Renal cortical epithelial cell (primary cell): ENCODE measurements at places on chromosomes 11 and 22. TPM values are rescaled to one million over a fixed set of nuclear protein-coding genes. Genes with fewer than 3 reads are reported as not detected.
A peak's percentile ranks its signal among the peaks of the same experiment; 100 is the strongest.

GRCh38 chr11:5204787-5205186 lies 4.3 kb upstream of the OR51V1 start:
- DNase-seq, result peak; percentile 73

- no peak for DNase-seq
These were observed 1.6 kb upstream of the KCNJ11 start for GRCh38 chr11:17389957-17390649.

DNA sequence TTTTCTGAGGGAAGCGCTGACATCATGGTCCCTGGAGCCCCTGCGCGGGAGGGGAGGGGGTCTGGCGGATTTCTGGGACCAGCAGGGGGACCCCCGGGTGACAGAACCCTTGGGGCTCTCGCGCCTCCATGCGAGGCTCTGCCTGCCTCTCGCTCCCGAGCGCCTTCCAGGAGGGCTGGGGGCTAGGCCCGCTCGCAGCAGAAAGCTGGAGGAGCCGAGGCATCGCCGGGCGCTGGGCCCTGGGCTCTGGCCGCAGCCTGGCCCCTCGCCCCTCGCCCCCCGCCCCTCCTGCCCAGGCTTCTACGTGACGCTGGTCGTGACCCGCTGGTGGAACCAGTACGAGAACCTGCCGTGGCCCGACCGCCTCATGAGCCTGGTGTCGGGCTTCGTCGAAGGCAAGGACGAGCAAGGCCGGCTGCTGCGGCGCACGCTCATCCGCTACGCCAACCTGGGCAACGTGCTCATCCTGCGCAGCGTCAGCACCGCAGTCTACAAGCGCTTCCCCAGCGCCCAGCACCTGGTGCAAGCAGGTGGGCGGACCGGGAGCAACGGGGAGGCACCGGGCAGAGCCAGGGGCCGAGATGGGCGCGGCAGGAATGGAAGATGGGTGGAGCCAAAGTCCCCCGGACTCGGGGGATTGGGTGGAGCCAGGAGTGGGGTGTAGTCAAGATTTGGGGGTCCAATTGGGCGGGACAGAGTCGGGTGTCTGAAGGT lies 5.4 kb downstream of the BEST1 start:
- no peak for DNase-seq

DNA sequence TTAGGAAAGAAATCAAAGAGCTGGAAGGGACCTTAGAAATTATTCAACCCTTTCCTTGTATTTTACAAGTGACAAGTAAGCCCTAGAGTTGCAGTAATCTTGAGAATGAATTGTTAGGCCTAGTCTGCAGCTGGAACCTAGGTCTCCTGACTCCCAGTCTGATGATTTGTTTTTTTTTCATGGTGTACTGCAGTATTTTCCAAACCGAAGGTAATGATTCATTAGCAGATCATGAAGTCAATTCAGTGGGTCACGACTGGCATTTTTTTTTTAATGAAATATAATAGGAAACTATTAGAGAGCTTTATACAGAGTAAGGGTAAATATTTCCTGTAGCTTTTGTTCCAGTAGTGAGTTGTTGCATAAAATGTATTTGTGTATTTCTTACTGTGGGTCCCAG lies 42.8 kb downstream of the EXT2 start:
- DNase-seq, result peak; percentile 52

Gene SLCO2B1
- 4.2 and 60.3 TPM in 2 replicates for total RNA-seq
